ENCODE measurements at places on chromosomes 6 and 20.

DNA sequence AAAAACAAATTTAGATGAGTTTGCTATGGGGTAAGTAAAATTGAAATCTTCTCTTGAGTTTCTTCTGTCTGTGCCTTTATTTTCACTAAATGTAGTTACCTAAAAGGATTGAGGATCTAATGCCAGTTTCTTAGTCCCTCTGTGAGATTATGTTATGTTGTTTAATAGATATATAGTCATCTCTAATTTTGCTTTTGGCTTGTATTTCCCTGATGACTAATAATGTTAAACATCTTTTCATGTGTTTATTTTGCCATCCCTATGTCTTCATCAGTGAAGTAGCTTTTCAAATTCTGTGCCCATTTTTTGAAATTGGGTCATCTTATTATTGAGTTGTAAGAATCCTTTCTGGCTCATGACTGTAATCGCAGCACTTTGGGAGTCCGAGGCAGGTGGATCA is 13.7 kb downstream of the QRSL1 start:
- DNase-seq: no peak

GRCh38 chr6:142569676-142570075 is 267.9 kb downstream of the ADGRG6 start:
- peak; percentile 9 for DNase-seq

DNA sequence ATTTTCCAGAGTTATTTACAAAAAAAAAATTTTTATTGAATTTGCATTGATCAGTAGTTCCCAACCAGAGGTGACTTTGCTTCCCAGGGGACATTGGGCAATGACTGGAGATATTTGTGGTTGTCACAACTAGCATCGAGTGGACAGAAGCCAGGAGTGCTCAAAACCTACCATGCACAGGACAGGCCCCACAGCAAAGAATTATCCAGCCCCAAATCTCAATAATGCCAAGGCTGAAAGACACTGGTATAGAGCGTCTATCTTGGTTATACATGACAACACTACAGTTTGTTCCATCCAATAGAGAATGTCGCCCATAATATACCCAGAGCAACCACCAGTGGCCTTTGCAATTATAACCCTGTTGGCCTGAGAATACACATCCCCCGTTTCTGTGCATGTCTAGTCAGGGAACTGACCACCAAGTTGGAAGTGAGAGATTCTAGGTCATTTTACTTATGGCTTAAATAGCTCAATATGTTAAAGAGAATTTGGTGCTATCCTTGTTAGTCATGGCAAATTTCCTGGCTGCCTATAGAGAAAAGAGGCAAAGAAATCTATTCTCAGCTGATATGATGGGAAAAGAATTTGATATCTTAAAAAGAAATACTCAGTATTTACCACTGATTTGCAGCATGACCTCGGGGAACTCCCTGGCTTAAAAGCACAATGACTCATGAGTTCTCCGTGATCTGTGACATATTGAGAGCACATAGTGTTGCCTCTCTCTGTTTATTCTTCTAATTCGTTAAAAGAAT is 76.0 kb upstream of the ADTRP start:
- no peak for DNase-seq

- DNase-seq: no peak
Measured at GRCh38 chr6:111534231-111534751, 51.3 kb upstream of the REV3L start.

DNA sequence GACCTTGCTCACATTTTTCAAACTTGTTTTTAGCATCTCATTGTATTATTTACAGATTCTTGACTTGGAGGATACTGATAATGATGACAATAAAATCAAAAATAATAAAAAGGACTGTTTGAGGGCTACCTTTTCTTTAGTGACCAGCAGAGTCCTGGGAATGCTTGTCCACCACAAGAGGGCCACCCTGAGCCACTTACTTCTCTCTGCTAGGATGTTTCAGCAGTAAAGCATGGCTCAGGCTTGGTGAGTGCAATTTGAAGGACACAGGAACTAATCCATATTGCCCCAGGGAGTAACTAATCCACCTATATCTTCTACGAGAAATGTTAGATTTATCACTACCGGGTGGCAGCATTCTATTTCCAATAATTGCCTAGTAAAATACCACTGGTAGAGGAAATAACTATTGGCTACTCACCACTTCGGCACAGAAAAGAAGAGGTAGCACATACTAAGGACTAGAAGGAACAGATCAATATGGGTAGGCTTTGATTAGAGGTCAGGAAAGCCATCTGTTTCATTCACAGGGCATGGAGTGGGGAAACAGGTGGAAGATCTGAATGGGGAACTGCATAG is 5.8 kb upstream of the KIAA0408 start:
- peak; percentile 60 for DNase-seq

DNA sequence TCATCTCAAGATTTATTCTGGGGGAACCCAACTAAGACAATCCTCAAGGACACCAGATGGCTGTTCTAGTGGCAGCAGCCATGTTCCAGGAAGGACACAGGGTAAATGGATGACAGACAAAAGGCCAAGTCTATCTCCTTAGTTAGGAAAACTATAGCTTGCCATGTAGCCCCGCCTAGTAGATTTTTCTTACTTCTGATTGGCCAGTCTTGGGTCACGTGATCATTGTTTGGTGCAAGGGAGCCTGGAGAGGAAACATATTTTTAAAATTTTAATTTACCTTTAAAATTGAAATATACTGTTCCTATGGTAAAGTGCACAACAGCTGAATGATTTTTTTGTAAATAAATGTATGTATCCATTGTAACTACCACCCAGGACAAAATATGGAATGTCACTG is 4.4 kb upstream of the KCNS1 start:
- DNase-seq: no peak

- no peak for DNase-seq
Measured at GRCh38 chr6:125140808-125141207, 12.8 kb upstream of the TPD52L1 start.

DNA sequence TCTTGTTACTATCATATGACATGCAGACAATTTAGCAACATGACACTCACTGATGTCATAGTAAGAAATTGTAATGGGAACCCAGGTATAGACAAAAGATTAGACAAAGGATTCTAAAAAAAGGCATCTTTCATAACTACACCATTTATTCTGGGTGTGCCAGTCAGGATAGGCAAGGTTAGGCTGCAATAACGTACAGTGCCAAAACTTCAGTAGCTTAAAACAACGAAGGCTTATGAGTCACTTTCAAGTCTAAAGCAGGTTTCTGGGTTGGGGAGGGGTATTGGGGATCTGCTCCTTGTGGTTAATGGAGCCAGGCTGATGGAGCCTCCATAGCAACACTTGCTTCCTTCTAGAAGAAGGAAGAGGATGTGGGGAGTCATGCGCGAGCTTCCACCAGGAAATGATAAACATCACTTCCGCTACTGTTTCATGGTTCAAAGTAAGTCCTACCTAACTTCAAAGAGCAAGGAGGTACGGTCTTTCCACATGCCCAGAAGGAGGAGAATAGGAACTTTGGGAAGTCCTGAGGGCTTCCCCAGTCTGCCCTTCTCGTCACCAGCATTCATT is 2.0 kb upstream of the GTSF1L start:
- DNase-seq: no peak

DNA sequence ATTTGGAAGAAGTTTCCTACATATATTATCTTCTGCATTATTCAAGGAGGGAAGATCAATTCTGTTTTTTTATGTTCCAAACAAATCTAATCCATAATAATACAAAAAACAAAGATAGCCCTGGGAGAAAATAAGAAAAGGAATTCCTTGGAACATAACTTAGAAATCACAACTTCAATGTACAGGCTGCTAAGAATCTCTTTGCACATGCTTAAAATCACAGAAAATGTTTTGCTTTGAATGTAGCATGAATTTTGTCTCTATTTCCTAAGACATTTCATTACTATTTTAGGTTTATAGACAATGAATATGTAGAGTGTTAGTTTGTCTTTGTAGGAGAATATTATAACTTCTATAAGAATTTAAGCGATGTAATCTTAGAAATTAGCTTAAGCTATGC is 700.1 kb downstream of the RNF144B start:
- DNase-seq: no peak

DNA sequence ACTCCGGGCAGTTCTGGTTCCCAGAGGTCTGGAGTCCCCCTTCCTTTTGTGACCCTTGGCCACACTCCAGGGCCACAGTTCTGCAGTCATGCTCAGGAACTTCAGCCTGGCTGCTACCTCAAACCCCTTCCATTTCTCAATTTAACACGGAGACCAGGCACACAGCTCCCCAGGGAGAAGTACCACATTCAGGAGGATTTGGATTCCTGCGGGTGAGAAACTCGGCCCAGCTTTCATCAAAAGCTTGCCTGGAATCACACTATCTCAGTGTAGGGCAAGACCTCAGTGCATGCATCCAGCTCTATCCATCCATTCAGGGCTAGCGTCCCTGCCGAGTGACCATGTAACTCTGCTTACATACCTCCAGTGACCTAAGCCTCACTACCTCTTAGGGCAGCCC is 16.8 kb upstream of the IP6K3 start:
- no peak for DNase-seq

DNA sequence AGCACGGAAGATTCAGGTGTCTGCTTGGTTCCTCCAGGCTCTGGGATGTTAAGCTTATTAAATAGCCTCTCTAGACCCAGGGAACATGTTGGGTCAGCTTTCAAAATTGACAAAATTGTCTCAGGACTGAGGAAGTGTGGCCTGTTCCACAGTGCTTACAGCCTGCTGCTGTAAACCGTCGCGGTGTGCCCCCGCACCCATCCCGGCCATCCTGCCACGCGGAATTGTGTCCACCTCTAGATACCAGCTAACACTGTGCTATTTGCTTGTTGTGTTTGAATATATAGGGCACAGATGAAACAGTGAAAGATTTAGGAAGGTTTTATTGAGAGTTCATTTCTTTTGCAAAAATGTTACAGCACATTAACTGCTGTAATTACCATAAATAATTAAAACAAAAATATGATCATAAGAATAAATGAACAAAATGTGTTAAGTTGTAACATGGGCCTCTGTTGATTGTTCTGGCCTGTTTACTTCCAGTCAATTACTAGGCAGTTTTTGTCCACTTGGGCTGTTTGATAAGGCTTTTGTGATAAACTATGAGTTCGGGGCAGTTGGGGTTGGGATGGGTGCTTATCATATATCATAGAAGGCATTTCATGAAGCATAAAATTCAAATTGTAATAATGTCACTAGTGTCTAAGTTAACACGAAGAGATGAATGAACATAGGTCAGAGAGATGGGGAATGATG is 77.4 kb downstream of the ARID1B start:
- DNase-seq: no peak

DNA sequence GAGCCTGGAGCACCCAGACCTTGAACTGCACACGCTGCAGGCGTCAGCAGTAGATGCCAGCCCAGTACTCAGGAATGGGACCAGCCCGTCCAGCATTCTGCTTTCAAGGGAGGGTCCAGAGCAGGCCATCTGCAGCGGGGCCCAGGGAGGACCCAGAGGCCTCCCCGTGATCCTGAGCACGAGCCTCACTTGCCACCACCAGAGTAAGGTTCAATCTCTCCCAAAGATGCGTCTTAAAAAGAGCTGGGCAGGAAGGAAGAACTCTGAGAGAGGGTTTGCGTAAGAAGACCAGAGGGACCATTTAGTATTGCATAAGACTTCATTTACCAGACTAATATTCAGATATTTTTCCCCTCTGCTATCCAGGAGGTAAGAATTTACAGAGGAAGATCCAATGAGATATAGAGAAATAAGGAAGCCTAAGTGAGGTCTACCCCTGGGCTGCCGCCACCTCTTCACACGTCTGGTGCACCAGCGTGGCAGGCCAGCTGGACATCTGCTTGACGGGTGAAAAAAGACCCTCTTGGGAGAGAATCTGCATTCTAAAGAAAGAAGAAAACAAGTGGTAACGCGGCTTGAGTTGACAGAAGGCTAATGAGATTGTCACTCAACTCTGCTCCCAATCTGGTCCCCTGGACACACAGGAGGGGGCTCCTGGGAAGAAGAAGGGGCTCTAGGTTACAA is 107.3 kb downstream of the PRND start:
- no peak for DNase-seq

GRCh38 chr6:69883551-69883950 is 17.2 kb downstream of the COL19A1 start:
- no peak for DNase-seq

DNA sequence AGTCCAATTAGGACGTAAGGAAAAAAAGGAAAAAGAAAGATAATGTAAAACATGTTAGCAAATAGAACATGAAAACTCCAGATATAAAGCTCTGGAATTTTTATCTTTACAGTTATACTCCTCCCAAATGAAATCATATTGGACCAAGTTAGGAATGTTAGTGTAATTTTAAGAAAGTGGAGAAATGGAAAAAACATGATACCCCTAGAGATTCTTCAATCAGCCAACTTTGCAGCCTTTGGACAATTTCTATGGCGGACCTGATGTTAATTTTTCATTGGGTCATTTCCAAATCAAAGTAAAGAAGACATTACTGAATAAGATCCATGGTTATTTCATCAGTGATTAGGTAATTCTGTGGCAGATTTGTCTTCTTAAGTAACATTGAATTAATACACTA is 748.7 kb downstream of the RFPL4B start:
- DNase-seq: no peak

GRCh38 chr20:47357296-47358038 is 968 bp upstream of the ZMYND8 start:
- peak; percentile 70 for DNase-seq

GRCh38 chr6:75557068-75557467 is 44.6 kb upstream of the SENP6 start:
- no peak for DNase-seq

DNA sequence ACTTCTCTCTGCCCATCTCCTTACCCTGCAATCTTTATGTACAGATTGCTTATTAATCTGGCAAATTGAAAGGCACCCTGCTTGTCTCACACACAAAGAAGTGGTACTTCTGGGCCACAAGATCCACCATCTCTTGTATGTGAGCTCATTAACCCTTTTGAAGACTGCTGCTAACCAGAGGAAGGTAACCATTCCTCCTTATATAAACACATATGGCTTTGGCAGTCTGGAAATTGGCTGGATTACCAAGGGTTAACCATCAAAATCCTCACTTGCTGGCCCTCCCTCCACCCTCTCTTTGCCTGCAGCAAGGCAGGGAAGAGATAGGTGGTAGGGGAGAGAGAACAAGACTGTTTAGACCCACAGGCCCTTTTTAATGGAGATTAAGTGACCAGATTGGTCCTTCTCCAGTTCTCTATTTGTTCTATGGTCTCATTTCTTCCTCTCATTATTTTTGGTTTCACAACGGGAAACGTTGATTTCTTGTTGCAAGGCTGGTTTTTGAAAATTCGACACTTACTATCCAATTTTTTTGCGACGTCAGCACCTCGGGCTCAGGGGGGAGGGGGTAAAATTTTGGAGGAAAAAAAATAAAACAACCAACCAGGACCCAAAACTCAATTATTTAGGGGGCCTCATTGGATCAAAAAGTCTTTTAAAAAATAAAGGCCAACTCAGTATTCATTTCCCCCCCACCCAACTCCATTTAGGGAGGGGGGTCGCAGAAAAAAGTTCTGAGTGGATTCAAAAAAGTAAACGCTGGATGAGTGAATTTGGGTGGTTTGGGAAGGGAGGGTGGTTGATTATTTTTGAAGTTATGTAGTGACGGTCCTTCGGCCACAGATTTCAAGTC is 859 bp downstream of the PPP1R10 start:
- peak; percentile 78 for DNase-seq

GRCh38 chr6:143941852-143942627 is 66.0 kb downstream of the PLAGL1 start:
- peak; percentile 52 for DNase-seq

GRCh38 chr6:13466304-13467215 is 20.8 kb downstream of the GFOD1 start:
- DNase-seq: no peak

GRCh38 chr6:113848280-113848679 is 8.9 kb upstream of the MARCKS start:
- DNase-seq: no peak
